HFFc6 (cell line): ENCODE measurements at places on chromosomes 6 and 20.

DNA sequence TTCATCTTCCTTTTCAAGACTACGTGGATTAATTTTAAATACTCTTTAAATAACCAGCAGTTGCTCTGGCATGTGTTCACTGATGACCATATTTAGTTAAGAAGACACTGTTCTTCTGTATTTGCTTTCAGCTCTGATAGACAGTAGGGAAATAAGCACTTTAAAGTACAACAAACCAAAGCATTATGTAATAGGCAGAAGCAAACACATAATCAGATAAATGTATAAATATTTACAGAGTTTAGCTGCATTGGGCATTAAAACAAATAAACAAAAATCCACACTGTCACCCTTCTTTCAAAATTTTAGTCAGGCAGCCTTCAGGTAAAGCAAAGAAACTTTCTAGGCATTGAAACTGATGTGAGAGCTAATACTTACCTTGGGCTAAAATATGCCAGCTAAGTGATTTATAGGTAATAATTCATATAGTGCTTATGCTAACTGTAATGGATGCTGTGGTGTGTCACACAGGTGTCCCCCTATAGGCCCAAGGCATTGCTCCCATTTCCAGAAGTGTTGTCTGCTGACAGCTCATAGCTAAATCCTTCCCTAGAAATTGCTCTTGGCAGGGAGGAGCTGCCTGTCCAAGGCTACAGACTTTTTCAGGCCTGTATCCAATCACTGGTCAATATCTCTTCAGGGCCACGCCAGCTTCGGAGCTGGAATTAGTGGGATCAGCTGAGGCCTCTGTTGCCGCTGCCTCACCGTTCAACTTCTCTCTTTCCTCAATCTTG is 111.5 kb upstream of the CITED2 start:
- no peak for DNase-seq

GRCh38 chr6:40791004-40791403 is 203.8 kb upstream of the LRFN2 start:
- DNase-seq: no peak

DNA sequence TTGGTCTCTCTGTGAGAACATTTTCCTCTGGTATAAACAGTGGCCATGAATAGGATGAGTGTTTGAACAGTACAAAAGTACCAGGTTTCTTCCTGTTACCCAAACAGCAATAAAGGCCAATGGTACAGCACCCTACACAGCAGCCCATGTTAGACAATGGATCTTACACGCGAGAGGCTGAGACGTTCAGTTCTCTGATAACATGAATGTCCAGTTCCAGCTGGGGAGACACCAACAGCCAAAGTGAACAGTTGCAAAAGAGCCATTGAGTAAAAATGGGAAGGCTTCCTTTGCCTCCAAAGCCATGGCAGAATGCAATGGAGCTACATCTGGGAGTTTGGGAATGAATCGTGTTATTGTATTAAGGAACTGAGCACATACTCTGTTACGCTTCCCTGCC is 246.8 kb upstream of the SGK1 start:
- no peak for DNase-seq

GRCh38 chr6:18264923-18265377 is 620 bp upstream of the DEK start:
- no peak for DNase-seq

DNA sequence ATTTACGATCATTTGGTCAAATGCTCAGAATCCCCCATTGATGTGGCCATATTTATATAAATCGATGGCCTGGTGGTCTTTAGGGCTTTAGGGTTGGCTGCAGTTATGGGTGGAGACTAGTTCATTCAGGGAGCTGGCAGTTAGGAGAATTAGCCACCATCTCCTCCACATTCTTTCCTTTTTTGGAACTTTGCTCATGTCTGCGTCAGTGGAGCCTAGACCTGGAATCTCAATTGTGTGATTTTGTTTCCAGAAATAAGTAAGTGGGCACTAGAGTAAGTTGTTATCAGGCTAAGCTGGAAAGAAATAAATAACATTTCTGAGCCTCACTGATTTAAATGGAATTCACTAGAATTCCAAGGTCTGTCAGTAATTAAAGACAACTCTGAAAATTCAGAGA is 29.0 kb upstream of the ELOVL5 start:
- DNase-seq: no peak

- DNase-seq: peak; percentile 33
These were observed 1.5 kb downstream of the BICRAL start for GRCh38 chr6:42783177-42783875.

DNA sequence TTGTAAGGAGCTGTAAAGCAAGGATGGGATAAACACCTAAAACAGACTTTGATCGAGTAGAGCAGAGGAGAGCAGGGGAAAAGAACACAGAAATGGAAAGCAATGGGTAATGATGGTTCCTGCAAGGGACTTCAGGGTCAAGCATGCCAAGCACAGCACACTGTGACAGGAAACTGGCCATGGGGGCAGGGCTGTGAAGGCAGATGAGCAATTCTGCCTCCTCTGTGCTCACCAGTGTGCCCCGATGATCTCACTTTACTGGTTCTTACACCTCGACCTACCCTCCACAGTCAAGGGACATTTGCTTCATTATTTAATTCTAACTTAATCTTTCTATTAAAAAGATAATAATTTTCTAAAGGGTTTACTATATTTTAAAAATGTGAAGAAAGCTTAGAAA is 21.6 kb upstream of the MYB start:
- DNase-seq: no peak

- no peak for DNase-seq
These were observed 22.3 kb upstream of the TBC1D32 start for GRCh38 chr6:121356575-121356974.

GRCh38 chr20:50320901-50321796 is 130.5 kb downstream of the CEBPB start:
- DNase-seq: peak; percentile 84

GRCh38 chr20:49742948-49743347 is 29.3 kb upstream of the B4GALT5 start:
- DNase-seq: no peak

DNA sequence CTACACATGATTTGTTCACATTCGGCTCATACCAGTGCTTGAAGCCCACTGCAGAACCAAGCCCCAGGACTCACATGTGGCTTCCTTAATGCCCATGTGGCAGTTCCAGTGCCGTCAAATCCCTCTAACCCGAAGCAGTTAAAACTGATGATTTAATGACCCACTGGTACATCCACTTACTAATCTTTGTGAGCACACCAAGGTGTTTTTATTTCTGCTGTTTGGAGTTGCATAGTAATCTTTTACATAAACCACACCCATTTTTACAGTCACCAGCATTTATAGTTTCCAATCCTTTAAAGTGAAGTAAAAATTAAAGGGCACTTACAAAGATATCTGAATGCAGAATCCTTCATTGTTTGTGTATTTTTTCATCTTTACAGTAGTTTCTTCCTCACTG is 232.0 kb downstream of the ANKRD60 start:
- DNase-seq: no peak

GRCh38 chr6:41941280-41942066 is at the start of gene CCND3:
Gene CCND3 (minus strand): TSS chr6:41941808. CDS start chr6:41941649, 159 bp downstream.
- peak; percentile 87 for DNase-seq
